ENCODE measurements at places on chromosomes 6 and 20. TPM values are rescaled to one million over a fixed set of nuclear protein-coding genes. Genes with fewer than 3 reads are reported as not detected.
A peak's percentile ranks its signal among the peaks of the same experiment; 100 is the strongest.

DNA sequence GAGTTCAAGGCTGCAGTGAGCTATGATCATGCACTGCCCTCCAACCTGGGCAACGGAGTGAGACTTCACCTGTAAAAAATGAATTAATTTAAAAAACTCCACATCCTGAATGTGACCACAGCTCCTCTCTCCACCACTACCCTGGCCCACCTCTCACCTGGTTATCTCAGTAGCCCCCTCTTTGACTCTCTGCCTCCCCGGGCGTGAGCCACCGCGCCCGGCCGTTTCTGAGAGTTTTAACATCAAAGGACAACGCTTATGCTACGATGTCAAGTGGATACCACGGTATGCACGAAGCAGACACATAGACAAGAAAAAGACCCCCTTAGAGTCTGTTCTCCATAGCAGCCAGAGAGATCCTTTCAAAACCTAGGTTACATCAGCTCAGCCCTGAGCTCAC, 48.7 kb downstream of the FGD2 start:
- H3K27ac ChIP-seq, result no peak overlapping the region
- no peak for DNase-seq
- peaks cover 13% of the 10 kb centered on the region for H3K4me1 ChIP-seq
- H3K27me3 ChIP-seq, result no peaks in the 10 kb centered on the region

- no peak for DNase-seq
- no peaks in the 10 kb centered on the region for H3K4me1 ChIP-seq
- no peaks in the 10 kb centered on the region for H3K36me3 ChIP-seq
- H3K27ac ChIP-seq, result no peak overlapping the region
- H3K27me3 ChIP-seq, result no peaks in the 10 kb centered on the region
Measured at GRCh38 chr6:100693249-100693927, 187.7 kb downstream of the ASCC3 start.

- no peak for DNase-seq
- no peak overlapping the region for H3K27ac ChIP-seq
- H3K27me3 ChIP-seq, result no peaks in the 10 kb centered on the region
- H3K4me3 ChIP-seq, result no peak overlapping the region
- no peaks in the 10 kb centered on the region for H3K36me3 ChIP-seq
Measured at GRCh38 chr6:48714250-48714649, 603.3 kb upstream of the PTCHD4 start.

CLPSL2 gene
- polyA plus RNA-seq, result not detected

FAM184A gene
- polyA plus RNA-seq, result 13.8 TPM

- DNase-seq, result no peak
- H3K27ac ChIP-seq, result no peak overlapping the region
- no peak overlapping the region for H3K4me3 ChIP-seq
- no peaks in the 10 kb centered on the region for H3K27me3 ChIP-seq
- H3K4me1 ChIP-seq, result peaks cover 5% of the 10 kb centered on the region
Measured at GRCh38 chr6:167324111-167324510, 775 bp upstream of the TTLL2 start.

CST1 gene
- not detected for polyA plus RNA-seq

DNA sequence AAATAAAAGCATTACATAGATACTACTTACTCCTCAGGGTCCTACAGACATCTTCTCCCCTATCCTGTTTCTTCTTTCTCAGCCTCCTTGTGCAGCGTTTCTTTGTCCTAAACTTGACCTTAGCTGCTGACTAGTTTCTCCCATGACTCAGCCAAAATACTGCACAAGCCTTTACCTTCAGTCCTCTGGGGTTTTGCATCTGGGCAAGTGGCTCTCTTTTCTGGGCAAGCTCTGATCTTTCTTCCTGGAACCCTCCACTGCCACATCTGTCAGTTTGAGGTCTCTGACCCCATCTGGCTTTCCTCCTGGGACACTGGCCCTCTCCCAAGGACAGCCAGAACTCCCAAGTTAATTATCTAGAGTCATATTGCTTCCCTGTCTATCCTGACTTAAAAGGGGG, 838.4 kb downstream of the DHX35 start:
- no peak overlapping the region for H3K27ac ChIP-seq
- no peak overlapping the region for H3K4me3 ChIP-seq
- no peaks in the 10 kb centered on the region for H3K4me1 ChIP-seq
- no peaks in the 10 kb centered on the region for H3K36me3 ChIP-seq

SLCO4A1 gene
- 1.4 TPM for polyA plus RNA-seq

DNA sequence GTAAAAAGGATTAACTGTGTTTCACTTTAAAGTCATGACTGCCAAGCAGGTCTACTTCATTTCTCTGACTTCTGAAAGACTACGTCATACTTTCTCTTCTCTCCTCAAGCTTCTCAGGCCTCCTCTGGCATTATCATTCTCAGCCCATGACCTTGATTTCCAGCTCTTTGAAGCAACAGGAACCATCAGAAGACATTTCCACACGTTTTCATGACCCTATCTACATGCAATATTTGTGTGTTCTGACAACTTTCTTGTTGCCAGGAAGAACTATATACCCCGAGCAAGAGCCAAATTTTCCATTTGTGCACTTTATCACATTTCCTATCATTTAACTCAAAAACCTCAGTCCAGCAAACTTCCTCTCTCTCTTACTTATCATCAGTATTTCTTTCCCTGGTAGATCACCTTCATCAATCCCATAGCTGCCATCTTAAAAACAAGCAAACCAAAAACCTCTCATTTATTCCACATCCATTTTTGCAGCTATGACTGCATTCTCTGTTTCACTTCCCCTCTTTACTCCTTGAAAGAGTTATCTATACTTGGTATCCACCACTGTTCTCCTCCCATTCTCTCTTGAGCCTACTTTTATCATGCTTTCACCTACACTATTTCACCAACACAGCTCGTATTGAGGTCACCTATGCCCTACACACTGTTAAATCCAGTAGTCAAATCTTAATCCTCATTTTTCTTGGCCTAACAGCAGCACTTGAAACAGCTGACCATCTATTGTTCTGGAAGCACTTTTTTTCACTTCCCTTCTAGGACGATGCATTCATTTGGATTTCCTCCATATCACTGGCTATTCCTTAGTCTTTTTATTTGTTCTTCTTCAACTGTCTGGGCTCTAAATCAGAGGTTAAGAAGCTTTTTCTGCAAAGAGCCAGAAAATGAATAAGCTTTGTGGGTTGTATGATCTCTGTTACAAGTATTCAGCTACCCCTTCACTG, 47.1 kb downstream of the STX7 start:
- no peaks in the 10 kb centered on the region for H3K4me1 ChIP-seq
- no peak overlapping the region for H3K4me3 ChIP-seq
- peaks cover 70% of the 10 kb centered on the region for H3K36me3 ChIP-seq
- H3K27ac ChIP-seq, result no peak overlapping the region

- DNase-seq, result peak; percentile 34
- H3K27me3 ChIP-seq, result no peaks in the 10 kb centered on the region
- H3K4me1 ChIP-seq, result no peaks in the 10 kb centered on the region
- no peak overlapping the region for H3K4me3 ChIP-seq
Measured at GRCh38 chr6:23446469-23446967, 679.5 kb upstream of the NRSN1 start.

DNA sequence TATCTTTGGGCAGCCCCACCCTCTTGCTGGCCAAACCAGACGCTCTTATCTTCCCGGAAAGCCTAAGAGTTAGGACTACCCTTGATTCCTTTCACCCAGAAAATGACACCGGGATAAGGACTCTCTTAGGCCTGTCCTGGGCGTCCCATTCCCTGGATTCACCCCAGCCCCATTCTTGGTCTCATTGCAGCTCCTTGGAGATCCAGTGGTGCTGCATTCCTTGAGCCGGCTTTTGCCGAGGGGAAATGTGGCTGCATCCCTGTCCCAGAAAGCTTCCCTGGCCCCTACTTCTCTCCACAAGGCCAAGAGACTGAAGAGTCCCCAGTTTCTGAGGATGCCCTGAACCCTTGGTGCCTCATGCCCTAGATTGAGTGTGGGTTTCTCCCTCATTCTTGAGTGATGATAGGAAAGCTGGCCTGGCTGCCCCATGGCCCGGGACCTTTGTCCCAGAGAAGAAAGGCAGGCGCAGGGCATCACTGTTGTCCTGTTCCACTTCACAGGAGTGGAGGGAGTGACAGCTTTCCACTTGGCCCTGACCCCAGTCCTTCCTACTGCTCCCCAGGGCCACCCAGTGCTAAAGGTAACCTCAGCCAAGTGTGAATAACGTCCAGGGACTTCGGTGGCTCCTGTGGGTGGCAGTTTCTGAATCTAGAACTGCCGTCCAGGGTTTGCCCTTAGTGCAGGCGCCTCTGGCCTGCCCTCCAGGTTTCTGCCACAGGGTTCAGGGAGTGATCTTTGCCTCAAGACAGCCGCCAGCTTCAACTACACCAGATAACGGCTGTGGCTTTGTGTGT, 42.7 kb upstream of the MYL9 start:
- H3K4me3 ChIP-seq, result no peak overlapping the region
- no peaks in the 10 kb centered on the region for H3K4me1 ChIP-seq
- H3K27ac ChIP-seq, result no peak overlapping the region
- peaks cover 65% of the 10 kb centered on the region for H3K36me3 ChIP-seq
- DNase-seq, result no peak
- H3K27me3 ChIP-seq, result no peaks in the 10 kb centered on the region

- no peak for DNase-seq
- no peaks in the 10 kb centered on the region for H3K4me1 ChIP-seq
Measured at GRCh38 chr20:50068041-50068651, 44.8 kb downstream of the UBE2V1 start.

DNA sequence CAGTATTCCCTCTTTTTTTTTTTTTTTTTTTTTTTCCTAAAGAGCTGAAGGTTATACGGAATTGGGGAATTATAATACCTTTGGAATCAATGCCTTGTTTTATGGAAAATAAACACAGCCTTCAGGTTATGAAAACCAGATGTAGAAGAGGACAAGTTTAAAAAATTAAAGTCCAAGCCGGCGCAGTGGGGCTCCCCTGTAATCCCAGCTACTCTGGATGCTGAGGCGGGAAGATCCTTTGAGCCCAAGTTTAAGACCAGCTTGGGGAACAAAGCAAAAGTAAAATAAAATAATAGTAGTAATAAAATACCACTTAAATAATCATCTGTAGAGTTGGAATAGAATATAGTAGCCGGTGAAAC, 57.3 kb downstream of the TRIM38 start:
- DNase-seq, result no peak
- H3K4me3 ChIP-seq, result peak overlapping the region; percentile 67
- no peaks in the 10 kb centered on the region for H3K36me3 ChIP-seq
- peak overlapping the region; percentile 99 for H3K27ac ChIP-seq
- H3K4me1 ChIP-seq, result peaks cover 9% of the 10 kb centered on the region

DNA sequence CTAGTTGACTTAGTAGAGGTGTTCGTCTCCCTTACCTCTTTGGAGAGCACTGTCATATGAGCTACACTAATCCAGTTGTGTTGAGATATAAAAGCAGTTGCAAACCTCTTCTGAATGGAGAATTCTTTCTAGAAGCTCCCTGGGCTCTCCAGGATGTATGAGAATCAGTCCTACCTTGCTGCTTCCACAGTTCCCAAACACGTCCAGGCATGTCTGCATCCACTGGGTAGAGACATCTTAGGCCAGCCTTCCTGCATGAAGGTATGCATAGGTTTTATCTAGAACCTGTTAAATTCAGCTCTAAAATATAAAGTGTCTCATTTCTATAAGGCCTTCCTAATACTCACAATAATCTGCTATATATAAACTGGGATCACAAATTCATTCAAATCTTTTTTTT, 297.7 kb downstream of the CDC5L start:
- H3K27me3 ChIP-seq, result peaks cover 2% of the 10 kb centered on the region
- no peak for DNase-seq
- no peak overlapping the region for H3K27ac ChIP-seq
- no peak overlapping the region for H3K4me3 ChIP-seq

- H3K4me3 ChIP-seq, result no peak overlapping the region
- peak overlapping the region; percentile 58 for H3K27ac ChIP-seq
- H3K27me3 ChIP-seq, result no peaks in the 10 kb centered on the region
- peaks cover 52% of the 10 kb centered on the region for H3K4me1 ChIP-seq
- no peak for DNase-seq
Measured at GRCh38 chr6:167272696-167273379, 18.3 kb upstream of the UNC93A start.

GRCh38 chr20:43459022-43459942, 1.6 kb downstream of the SRSF6 start:
- peaks cover 6% of the 10 kb centered on the region for H3K4me1 ChIP-seq
- DNase-seq, result no peak
- H3K27me3 ChIP-seq, result no peaks in the 10 kb centered on the region
- H3K36me3 ChIP-seq, result peaks cover 46% of the 10 kb centered on the region

EFCAB8 gene
- polyA plus RNA-seq, result 0.25 TPM

DNA sequence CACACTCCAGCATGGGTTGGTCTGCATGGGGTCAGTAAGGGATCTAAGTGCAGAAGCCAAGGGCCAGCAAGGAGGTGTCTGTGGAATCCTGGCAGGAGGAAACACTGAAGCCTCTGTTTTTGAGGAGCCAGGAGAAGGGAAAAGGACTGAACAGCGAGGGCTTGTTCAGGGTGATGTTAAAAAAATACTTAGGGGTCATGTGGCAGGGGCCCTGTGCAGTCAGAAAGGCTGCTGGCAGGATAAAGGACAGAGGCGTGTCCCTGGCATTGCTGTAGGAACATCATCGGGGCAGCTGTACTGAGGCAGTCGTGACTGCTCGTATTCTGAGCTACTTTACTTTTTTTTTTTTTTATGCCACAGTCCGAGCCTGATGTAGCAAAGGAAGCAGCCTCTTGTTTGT, 127.1 kb upstream of the ZFP64 start:
- DNase-seq, result no peak
- H3K27me3 ChIP-seq, result no peaks in the 10 kb centered on the region
- H3K27ac ChIP-seq, result no peak overlapping the region
- H3K4me1 ChIP-seq, result no peaks in the 10 kb centered on the region
- no peak overlapping the region for H3K4me3 ChIP-seq

- H3K4me3 ChIP-seq, result no peak overlapping the region
Measured at GRCh38 chr20:20603339-20603990, 109.0 kb downstream of the RALGAPA2 start.

- DNase-seq, result peak; percentile 75
- no peaks in the 10 kb centered on the region for H3K36me3 ChIP-seq
- no peak overlapping the region for H3K4me3 ChIP-seq
- H3K4me1 ChIP-seq, result peaks cover 32% of the 10 kb centered on the region
Measured at GRCh38 chr6:138543657-138544056, 44.4 kb upstream of the NHSL1 start.

TINAG gene
- polyA plus RNA-seq, result 23.7 TPM

CLDN20 gene
- 0.67 TPM for polyA plus RNA-seq

SLC22A16 gene
- 0.25 TPM for polyA plus RNA-seq

ENTPD6 gene
- polyA plus RNA-seq, result 106 TPM

TAF4 gene
- 17.4 TPM for polyA plus RNA-seq

PSMA7 gene
- 163 TPM for polyA plus RNA-seq

GRCh38 chr6:126905917-126906316, 212.6 kb upstream of the RSPO3 start:
- H3K27me3 ChIP-seq, result no peaks in the 10 kb centered on the region
- no peak for DNase-seq
- no peak overlapping the region for H3K27ac ChIP-seq
- no peaks in the 10 kb centered on the region for H3K4me1 ChIP-seq
- H3K36me3 ChIP-seq, result no peaks in the 10 kb centered on the region
- H3K4me3 ChIP-seq, result no peak overlapping the region

GRCh38 chr6:132192631-132193030, 208.6 kb downstream of the MOXD1 start:
- no peak overlapping the region for H3K27ac ChIP-seq
- no peak for DNase-seq
- no peaks in the 10 kb centered on the region for H3K4me1 ChIP-seq
- no peaks in the 10 kb centered on the region for H3K27me3 ChIP-seq
- no peaks in the 10 kb centered on the region for H3K36me3 ChIP-seq

- DNase-seq, result no peak
- no peak overlapping the region for H3K4me3 ChIP-seq
- H3K4me1 ChIP-seq, result peaks cover 26% of the 10 kb centered on the region
- no peaks in the 10 kb centered on the region for H3K27me3 ChIP-seq
- no peak overlapping the region for H3K27ac ChIP-seq
Measured at GRCh38 chr20:13341737-13342393, 120.8 kb downstream of the ISM1 start.

- H3K27me3 ChIP-seq, result no peaks in the 10 kb centered on the region
- no peak for DNase-seq
- no peak overlapping the region for H3K27ac ChIP-seq
- no peaks in the 10 kb centered on the region for H3K4me1 ChIP-seq
- H3K4me3 ChIP-seq, result no peak overlapping the region
Measured at GRCh38 chr6:152161501-152161900, 354.0 kb downstream of the ESR1 start.

ATP9A gene
- 46.3 TPM for polyA plus RNA-seq

SYCP2L gene
- 1.4 TPM for polyA plus RNA-seq

All from large intestine (tissue), 12 donors.